ENCODE measurements at places on chromosomes 7 and 10.

DNA sequence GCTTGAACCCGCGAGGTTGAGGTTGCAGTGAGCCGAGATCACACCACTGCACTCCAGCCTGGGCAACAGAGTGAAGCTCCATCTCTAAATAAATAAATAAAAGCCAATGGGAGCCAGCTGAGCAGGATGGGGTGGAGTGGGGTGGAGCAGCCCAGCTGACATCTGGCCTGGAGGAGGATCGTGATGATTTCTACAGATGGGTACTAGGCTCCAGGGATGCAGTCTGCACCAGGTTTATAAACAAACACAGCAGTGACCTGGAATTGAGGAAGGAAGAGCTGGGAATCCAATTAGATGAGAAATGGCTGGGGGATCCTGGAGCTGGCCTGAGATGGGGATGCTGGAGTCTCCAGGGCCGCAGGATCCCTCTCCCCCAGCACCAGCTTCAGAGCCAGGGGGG lies 7.3 kb upstream of the GRIFIN start:
- DNase-seq = no peak

DNA sequence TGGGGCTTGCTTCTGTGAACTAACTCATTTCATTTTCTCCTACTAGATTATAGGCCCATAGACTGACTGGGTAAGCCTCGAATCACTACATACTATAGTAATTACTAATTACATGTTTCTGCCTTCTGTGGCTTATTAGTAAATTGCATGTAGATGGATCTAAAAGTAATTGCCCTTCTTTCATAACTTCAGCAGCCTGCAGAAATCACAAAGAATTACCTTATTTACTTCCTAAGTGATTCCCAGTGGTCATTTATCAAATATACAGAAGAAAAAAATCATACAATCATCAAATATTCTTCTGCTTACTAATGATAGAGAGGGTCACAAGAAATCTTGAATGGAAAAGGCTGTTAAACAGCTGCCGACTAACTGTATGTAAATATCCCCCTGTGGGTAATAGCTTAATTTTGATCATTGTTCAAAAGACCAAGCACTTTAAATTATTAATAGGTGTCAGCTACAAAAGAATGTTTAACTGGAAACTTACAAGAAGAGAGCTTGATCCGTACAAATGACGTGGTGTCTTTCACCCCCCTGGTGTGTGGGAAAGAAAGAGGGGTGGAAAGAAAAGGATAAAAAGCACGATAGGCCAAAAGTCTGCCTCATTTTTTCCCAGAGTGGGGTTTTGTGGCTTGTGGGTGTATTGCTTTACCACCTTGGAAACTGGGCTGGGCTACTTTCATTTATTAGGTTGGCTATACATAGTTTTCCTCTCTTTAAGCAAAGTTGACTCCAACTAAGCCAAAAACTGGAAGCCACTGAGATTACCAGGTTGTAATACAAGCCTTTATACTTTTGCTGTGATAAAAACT lies 361.8 kb upstream of the ZMIZ1 start:
- DNase-seq = no peak

DNA sequence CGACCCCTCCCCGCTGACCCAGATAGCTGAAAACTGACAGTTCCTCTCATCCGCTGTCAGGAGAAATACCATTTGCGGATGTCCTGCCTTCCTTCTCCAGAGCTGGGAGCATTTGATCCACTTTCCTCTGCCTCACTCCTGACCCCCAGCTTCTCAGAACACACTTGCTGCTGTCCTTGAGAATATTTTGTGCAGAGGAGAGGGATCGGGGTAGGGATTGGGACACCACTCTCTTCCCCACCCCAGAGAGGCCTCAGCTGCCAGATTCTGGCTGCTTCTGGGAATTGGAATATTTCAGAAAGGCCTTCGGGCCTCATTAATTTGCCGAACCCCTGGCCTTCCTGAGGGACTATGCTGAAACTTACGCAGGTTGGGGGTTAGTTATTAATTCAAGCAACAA lies 97.0 kb downstream of the C10orf105 start:
- DNase-seq = no peak

DNA sequence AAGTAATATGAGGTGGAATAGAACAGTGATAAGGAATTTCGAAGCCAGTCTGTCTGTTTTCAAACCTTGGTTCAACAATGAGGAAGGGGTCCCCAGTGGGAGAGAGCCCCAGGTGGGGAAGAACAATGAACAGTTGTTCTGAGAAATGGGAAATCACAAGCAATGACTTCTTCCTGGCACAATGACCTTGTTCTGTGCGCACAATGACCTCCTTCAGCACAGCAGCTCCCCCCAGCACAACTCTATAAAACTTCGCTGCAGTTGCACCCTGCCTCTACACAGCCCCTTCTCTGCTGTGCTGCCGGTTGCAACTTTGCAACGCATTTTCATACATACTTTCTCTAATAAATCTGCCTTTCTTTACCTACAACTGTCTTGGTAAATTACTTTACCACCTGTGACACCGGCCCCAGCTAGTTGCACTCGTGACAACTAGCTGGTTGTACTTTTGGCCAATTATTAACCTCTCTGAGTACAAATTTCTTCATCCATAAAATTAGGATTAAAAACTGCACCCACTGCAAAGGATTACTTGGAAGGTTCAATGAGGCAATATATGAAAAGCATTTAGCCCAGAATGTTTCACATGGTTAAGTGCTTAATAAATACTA lies 40.5 kb downstream of the ASB4 start:
- DNase-seq = no peak

GRCh38 chr7:142345811-142346210 lies 88.0 kb upstream of the PRSS58 start:
- DNase-seq = peak; percentile 51

GRCh38 chr7:129675521-129675920 lies 64.0 kb downstream of the NRF1 start:
- DNase-seq = no peak

DNA sequence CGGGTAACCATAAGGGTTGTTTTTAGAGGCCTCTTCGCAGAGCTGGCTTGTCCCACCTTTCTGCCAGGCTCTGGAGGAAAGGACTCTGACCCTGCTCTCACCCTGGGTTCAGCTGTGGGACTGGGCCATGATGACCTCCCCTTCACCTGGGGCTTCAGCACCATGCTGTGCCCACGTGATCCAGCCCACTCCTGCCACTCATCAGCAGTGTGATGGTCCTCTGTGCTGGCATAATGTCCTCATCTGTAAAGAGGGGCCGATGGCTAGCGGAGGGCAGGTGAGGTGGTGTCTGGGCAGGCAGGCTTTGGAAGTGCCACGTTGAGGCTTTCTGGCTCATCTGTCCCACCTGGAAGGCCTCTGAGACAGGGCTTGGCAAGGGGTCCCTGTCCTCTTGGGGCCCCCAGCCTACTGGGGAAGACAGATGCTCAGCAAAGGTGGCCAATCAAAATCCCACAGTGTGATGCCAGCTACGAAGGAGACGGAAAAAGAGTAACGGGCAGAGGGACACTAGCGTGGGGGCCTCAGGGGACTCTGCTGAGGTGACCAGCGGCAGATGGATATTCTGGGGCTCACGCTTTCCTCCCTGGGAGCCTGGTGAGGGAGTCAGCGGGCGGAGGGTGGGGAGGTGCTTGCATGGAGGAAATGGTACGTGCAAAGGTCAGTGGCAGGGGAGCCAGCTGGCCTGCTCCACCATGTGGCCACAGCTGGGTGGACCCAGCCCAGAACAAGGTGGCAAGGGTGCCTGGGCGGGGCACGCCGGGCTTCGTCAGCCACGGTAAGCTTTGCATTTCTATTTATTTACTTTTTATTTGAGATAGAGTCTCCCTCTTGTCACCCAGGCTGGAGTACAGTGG lies 5.4 kb downstream of the LRWD1 start:
- DNase-seq = no peak

- no peak for DNase-seq
Measured at GRCh38 chr7:23893176-23893941, 183.3 kb downstream of the STK31 start.

DNA sequence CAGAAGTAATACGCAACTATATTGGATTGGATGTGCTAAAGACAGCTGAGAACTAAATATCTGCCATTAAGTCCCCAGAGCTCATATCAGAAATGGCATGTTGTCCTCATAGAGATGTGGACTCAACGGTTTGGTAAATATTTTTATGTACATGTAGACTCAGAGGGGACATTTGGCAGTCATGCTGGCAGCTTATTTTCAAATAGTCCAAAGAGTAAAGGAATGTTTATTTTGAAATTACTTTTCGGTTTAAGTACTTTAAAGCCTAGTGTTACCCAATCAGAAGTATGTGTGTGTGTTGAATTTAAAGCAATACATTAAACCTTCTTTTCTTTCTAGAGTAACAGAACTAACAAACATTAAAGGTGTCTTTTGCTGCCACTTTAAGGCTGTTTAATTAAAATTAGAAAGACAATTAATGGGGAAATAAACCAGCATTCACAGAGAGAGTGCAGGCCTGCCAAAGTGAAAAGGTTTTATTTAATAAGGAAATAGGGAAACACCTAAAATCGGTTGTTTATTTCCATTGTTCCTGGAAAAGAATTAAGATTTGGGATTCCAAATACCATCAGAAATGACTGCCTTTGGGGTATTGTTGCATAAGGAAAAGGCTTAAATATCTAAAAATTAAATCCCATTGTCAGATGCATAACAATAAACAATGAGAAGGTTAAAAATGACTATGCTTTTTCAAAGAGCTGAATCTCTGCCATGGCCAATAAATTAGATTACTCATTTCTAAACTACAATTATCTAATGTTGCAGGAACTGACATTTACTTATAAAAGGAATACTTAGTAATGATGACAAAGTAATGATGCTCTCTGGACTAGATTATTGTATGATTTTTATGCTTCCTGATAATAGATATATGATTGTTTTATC lies 113.4 kb upstream of the AHR start:
- DNase-seq = no peak

GRCh38 chr7:930975-931758 lies 23.3 kb downstream of the ADAP1 start:
- no peak for DNase-seq

DNA sequence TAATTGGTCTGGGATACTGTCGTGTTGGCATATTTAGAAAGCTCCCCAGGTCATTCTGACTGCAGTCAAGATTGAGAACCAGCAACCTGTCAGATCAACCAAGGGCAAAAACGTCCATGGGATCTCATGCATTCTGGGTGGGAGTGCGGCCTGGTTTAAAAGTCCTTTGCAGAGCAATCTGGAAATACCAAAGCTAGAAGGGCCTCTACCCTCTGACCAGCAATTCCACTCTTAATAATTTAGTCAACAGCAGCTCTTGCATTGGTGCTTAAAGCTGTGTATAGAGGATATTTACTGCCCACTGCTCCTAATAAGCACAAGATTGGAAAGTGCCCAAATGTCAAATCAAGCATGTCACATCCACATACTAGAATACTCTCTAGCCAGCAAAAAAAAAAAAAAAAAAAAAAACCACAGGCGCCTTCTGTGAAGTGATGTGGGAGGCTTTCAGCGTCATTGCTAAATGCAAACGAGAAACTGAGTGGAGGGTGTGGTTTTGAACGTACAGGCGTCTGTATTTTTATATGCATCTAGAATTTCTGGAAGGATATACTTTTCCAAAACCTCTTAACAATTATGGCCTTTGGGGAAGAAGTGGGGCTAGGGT lies 44.8 kb upstream of the HSPA12A start:
- DNase-seq = peak; percentile 18

GRCh38 chr10:13206546-13207443 lies 27.4 kb downstream of the UCMA start:
- no peak for DNase-seq

- DNase-seq = no peak
Measured at GRCh38 chr10:53687800-53688199, 915.2 kb upstream of the MBL2 start.

- no peak for DNase-seq
Measured at GRCh38 chr10:62004042-62004441, 102.5 kb downstream of the ARID5B start.

GRCh38 chr10:24207781-24208611 lies 942 bp upstream of the KIAA1217 start:
- no peak for DNase-seq

GRCh38 chr7:150968734-150969372 lies 9.3 kb downstream of the KCNH2 start:
- no peak for DNase-seq

- DNase-seq = no peak
Measured at GRCh38 chr10:104253606-104254410, 884 bp upstream of the GSTO1 start.

GRCh38 chr7:48112401-48113165 lies 23.5 kb downstream of the UPP1 start:
- DNase-seq = no peak
